Activated naive CD4-positive, alpha-beta T cell treated with anti-CD3 and anti-CD28 coated beads for 36 hours (primary cell): ENCODE measurements at places on chromosomes 4 and X. TPM values are rescaled to one million over a fixed set of nuclear protein-coding genes. Genes with fewer than 3 reads are reported as not detected.

GRCh38 chr4:169557061-169557636, 55.2 kb downstream of the NEK1 start:
- DNase-seq = no peak

- DNase-seq = no peak
Measured at GRCh38 chr4:78432896-78433295, 118.7 kb upstream of the ANXA3 start.

DNA sequence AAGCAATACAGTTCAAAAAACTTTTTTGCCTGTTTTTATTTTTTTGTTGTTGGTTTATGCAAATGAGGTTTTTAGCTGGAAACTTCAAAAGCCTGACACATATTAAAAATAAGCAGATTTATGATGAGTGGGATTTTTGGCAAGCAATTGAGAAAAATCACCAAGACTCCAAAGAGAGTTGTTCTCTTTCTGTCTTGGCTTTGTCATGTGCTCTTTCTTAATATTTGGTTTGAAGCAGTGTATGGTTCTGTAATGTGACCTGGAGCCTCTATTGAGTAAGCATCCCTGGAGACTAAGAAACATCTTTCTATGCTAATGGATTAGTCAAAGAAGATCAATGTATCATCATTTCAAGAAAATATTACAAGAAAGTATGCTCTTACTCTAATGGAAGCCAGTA, 11.7 kb downstream of the TRIM2 start:
- DNase-seq = no peak

Gene TRMT44
- total RNA-seq = 14.5 TPM

Gene WDR44
- total RNA-seq = 5.4 TPM
